T47D (cell line): ENCODE measurements at places on chromosomes 2 and 18.

DNA sequence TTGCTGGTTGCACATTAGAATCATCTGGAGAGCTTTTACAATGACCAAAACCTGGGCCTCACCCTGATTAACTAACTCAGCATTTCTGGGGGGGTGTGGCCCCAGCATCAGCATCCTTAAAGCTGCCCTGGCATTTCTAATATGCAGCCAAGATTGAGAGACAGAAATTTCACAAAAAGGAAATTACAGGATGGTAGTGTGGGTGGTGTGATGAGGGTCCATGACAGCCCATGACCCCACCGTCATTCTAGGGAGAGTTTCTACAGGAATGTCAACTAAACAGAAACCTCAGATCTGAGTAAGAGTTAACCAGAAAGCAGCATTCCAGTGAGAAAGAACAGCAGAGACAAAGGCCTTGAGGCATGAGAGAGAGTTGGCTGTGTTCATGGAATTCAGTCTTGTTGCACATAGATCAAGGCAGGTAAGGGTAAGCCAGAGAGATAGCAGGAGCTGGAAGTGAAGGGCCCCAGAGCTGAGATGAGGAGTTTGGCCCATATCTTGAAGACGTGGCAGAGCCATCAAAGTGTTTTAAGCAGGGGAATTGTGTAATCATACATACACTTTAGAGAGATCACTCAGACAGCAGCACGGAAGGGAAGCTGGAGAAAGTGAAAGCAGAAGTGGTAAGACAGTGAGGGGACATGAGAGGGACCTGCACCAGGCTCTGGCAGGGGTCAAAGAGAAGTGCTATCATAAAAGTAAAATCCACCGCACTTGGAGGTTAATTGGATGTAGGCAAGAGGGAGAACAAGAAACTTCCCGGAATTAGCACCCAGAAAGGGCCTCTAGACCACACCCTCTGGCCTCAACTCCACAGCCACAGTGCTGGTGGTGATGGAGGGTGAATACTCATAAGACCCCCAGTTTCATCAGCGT, 7.8 kb upstream of the TRABD2A start:
- DNase-seq: no peak

DNA sequence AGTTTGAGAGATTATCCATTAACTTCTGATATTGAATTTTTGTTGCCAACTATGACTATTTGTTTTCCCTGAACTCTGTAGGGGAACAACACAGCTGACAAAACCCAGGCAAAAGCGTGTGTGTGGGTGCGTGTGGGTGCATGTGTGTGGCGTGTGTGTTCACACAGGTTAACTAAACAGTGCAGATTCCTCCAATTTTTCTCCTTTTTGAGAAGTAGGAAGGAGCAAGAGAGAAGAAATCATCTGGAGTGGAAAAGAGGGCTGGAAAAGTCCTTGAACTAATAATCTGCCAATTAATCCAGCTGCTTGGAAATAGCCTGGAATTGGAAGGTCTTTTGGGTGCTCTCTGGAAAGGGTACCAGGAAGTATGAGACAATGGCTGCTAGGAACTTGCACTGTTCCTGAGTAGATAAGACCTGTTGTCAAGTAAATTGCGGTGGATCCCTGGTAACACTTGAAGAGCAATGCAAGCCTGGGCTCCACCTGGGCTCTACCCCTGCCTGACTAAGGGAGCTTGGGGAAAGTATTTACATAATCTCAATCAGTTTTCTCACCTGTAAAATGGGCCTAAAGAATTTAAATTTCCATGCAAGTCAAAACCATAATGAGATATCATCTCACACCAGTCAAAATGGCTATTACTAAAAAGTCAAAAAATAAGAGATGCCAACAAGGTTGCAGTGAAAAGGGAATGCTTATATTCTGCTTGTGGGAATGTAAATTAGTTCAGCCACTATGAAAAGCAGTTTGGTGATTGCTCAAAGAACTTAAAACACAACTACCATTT, 40.5 kb upstream of the IL1R1 start:
- DNase-seq: no peak

DNA sequence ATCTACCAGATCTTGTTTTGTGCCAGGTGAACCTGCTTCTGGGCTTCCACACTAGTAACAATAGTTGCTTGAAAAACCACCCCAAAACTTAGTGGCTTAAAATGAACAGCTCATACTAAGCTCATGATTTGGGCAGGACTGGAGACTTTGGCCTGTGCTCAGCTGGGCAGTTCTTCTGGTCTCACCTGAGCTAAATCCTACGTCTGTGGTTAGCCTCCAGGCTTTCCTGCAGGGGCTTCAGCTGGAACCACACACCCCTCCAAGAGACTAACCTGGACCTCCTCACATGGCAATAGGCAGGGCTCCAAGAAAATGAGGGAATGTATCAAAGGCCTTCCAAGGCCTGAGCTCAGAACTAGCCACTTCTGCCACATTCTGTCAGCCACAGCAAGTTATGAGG, 144.1 kb downstream of the CD8B2 start:
- DNase-seq: no peak

- no peak for DNase-seq
Observed at GRCh38 chr2:231102772-231103171, 22.1 kb downstream of the HTR2B start.

GRCh38 chr2:12685145-12685544, 31.6 kb upstream of the TRIB2 start:
- DNase-seq: no peak

DNA sequence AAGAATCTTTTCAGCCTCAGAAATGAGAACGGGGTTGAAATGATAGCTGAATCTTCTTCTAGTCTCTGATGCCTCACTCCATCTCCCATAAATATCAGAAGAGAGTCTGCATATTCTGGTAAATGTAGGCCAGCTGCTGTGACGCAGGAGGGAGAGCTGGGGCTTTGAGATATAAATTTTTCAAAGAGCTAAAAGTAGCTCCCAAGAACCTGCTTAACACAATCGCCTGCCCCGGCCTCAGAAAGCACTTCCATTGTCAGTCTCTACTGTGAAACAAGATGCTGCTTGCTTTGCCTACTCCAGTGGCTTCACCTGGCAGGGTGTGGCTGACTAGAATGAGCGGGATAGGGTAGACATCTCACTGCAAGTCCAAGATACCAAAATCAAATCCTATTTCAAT, 105.0 kb upstream of the CCDC150 start:
- no peak for DNase-seq

GRCh38 chr2:192194866-192195547, at the start of gene TMEFF2:
Gene TMEFF2 (minus strand): TSS chr2:192194933. CDS start chr2:192194524, 409 bp downstream.
- DNase-seq: no peak

DNA sequence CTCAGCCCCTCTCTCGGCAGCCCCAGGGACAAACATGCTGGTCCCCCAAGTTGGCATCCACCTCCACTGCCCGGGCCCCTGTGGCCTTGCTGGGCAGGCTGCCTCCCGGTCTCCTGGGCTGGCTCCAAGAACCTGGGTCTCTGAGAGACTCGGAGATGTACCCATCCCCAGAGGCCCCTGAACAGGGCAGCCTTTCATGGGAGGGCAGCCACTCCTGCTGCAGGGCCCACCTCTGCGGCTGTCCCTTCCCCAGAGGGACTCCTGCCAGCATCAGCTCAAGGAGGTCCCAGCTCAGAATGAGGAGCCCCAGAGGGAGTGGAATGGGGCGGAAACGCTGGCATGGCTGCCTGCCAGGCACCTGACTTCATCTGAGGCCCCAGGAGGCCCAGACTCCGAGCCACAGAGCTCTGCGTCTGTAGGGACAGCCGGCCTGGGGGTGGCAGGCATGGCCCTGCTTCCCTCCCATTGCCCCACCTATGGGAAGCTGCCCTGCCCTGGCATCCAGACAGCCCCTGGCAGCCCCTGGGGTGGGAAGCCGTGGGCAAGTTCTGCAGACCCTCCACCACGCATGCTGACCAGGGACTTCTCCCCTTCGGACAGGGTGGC, 857 bp upstream of the CROCC2 start:
- DNase-seq: no peak

DNA sequence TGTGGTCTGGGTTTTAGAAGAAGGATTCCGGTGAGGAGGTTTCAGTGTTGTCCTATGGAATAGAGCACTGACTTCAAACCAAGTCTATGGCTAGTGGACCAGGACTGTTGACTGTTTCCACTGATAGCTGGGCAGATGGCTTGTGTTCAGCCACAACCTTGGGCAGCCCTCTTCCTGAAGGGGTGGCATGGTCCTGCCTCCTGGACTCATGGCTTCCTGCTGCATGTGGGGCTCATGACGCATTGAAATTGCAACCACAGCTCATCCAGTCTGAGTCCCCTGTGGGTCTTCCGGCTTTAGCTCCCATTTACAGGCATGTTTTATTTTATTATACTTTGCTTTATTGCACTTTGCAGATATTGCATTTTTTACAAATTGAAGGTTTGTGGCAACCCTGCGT, 105.0 kb downstream of the B3GNT2 start:
- no peak for DNase-seq

DNA sequence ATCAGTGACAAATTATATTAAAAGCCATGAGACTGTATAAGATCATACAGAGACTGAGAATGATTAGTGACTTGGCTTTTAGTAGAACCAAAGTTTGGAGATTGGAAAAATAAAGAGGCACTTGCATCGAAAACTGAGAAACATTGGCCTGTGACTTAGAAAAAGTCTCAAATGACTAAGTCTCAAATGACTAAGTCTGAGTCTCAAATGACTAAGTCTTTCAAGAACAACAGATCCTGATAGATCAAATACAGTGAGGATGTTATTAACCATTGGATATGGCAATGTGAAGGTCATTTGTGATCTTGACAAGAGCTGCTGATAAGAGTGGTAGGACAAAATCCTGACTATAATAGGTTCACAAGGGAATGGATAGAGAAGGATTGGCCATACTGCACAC, 135.5 kb upstream of the FANCL start:
- no peak for DNase-seq

GRCh38 chr2:173076581-173077345, 1.1 kb downstream of the MAP3K20 start:
- DNase-seq: no peak

DNA sequence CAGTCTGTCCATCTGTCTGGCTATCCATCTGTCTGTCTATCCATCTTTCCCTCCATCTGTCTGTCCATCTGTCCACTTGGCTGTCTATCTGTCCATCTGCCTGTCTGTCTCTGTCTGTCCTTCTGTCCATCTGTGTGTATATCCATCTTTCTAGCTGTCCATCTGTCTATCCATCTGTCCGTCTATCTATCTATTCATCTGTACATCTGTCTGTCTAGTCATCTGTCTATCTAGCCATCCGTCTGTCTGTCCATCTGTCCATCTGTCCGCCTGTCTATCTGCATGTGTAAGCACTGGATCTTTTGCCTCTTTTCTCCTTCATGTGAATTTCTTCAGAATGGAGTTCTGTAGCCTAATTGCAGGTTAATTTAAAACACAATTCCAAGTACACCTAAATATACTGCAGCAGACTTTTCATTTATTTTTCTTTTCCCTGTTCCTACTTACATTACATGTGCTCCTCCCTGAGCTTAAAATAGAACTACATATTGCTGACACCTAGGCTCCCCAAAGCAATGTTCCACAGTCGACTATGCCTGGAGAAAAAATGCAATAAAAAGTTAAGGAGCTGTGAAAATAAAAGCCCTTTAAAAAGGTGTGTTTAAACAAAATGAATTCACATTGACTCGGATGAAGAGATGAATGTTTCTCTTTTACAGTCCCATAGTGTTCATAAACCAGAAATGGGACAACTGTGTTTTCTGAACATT, 37.4 kb upstream of the TXNDC2 start:
- no peak for DNase-seq

DNA sequence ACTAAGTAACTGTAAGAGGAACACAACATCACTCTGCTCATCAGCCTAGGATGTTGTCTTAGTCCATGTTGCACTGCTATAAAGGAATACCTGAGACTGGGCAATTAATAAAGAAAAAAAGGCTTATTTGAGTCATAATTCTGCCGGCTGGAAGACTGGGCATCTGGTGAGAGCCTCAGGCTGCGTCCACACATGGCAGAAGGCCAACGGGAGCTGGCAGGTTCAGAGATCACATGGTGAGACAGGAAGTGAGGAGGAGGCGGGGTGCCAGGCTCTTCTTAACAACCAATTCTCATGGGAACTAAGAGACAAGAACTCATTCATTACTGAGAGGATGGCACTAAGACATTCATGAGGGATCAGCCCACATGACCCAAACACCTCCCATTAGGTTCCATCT, 46.8 kb downstream of the EPG5 start:
- DNase-seq: no peak

DNA sequence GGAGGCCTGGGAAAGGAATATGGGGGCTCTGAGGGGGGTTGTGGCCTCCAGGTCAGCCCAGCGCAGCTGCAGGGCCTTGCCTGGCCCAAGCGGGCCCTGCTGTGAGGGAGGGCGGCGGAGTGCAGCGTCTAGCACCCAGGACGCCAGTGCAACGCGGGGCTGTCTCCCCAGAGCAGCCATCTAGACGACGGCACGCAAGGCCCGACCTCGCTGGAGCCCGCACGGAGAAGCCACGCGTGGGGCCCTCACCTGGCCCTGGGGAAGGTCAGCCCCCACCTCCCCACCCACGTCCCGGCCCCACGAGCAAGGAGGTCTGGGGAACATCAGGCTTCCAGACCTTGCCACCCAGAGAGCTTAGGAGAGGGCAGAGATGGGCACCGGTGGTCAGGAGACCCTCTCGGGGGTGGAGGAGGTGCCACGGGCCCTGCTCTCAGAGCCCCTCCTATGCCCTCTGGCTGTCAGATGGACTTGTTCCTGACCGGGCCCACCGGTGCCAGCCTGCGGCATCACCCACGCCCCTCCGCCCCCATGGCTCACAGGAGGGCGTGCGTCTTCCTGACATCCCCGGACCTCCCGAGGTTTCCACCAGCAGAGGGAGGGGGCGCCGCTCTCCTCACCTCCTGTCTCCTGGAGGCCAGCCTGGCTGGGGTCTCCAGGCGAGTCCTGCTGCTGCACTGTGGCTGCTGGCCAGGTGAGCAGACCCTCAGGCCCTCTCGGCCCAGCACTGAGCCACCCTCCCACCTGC, 17.0 kb downstream of the GPR35 start:
- no peak for DNase-seq

DNA sequence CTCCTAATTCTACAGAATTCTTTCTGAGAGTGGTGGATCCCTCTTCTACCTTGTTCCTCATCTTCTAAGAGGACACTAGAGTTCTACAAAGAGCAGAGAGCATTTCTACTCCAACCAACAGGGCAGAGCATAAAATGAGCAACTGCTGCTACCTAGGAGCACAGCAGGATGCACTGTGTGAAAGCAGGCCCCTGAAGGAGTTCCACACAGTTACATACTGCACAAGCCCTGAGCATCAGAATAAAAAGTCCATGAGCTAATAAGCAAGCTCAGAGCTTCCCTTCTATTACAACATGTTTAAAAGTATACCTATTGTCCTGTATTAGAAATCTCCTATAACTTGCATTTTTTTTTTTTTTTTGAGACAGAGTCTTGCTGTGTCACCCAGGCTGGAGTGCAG, 8.4 kb downstream of the FHL2 start:
- DNase-seq: no peak

DNA sequence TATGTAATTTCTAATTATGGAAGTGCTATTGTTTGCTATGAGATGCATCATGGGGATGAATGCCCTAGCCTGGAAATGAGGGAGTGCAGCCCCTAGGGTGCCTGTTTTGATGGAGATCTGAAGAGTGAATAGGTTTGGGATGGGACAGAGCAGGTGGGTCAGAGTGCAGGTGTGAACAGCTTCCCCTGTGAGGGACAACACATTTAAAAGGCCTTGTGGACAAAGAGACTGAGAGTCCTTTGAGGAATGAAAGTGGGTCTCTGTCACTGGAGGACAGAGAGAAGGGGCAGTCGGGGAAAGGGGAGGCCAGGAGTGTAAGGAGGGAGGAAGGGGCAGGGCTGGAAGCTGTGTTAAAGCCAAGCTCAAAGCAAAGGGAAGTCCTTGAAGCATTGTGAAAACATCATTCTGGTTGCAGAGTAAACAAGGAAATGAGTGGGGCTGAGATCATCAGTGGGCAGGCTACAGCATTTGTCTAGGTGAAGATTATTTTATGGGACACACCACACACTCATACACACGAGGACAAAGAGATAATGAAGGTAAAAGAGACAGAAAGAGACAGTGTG, 877.6 kb downstream of the SLC4A3 start:
- DNase-seq: peak; percentile 6
